NB4 (cell line): ENCODE measurements at places on chromosomes 13 and 19.
A peak's percentile ranks its signal among the peaks of the same experiment; 100 is the strongest.

GRCh38 chr13:98443329-98443728, 133.6 kb downstream of the STK24 start:
- DNase-seq, result peak; percentile 35

GRCh38 chr19:48603001-48603400, 3.5 kb upstream of the SPACA4 start:
- DNase-seq, result peak; percentile 34

GRCh38 chr13:88764103-88764502, 1092.9 kb downstream of the SLITRK5 start:
- DNase-seq, result no peak

- DNase-seq, result no peak
These were observed 9.9 kb downstream of the FRY start for GRCh38 chr13:32041429-32041828.

DNA sequence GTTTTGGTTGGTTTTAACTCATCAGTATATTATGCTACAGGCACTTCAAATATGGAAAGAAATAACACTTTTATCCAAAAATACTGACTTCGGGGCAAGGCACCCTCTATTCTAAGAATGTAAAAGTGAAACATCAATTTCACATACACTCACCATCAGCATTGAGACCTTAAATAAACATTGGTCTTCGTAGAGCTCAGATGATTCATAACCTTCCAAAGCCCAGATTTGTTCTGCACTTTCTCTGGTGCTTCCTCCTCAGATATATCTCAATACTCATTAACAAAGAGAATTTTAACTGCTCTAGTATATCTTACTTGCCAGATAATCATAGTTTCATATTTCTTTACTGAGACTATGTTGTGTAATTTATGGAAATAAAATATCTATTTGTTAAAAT, 794.3 kb downstream of the LIG4 start:
- no peak for DNase-seq

DNA sequence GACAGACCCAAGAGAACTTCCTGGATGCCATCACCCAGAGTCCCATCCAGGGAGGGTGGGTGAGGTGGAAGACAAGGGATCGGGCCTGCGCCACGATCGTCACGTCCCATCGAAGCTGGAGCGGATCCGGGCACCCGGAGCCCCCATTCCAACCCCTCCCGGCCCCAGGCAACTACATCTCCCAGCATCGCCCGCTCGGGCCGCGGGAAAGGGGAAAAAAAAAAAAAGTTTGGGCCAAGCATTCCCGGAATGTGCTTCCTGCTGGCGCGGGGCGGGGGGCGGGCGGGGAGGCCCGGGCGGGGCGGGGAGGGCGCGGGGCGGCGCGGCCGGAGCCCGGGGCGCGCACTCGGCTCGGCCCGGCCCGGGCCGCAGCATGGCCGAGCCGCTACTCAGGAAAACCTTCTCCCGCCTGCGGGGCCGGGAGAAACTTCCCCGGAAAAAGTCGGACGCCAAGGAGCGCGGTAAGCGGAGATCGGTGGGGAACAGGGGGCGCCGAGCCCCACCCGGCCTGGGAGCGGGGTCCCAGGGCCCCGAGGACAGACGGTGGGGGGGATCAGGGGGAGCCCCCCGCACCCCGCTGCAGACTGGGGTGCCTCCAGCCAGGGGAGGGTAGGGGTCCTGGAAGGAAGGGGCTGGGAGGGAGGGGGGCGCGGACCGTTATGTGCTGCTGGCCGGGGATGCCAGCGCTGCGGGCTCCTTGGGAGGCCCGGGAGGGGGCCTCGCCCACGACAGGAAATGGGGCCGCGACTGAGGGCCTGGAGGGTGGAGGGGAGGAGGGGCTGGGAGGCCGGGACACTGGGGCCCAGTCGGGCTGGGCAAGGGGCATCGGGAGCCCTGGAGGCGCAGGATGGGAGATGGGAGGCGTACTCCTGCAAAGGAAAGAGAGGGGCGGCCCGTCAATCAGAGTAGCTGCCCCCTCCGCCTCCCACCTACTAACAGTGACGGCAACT, at the start of gene SYDE1:
Gene SYDE1, plus strand, starts transcription at position 341 of the 950 bp plus-strand sequence. Its CDS starts 33 bp downstream, at position 374.
- DNase-seq, result no peak

GRCh38 chr19:4347521-4347920, 4.2 kb downstream of the MPND start:
- DNase-seq, result no peak

DNA sequence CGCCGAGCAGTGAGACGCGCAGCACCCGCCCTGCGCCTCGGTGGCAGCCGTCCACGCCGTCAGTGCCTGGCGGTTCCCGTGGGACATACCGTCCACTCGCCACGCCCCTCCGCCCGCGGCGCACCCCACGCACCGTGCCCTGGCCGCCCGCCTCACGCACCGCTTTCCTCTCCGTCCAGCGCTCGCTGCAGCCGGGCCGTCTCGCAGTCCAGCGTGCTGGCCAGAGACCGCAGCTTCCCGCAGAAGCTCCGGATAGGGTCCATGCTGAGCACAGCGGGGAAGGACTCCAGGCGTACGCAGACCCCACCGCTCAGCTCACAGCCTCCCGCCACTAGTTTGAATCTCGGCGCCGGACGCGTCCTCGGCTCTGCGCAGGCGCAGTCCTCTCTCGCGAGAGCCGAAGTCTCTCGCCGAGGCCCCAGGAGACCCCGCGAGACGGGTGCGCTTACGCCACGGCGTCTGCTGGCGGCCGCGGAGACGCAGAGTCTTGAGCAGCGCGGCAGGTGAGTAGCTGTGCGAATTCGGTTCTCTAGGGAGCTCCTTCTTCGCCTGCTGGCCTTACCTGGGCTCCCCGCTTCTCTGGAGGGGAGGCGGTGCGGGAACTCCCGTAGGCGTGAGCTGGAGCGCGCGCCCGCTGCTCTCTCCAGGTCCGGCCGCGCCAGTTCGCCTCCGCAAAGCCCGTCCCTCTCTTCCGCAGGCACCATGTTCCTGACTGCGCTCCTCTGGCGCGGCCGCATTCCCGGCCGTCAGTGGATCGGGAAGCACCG, at the start of the genes MRPL57 and SKA3:
Gene MRPL57, plus strand, starts transcription at position 444 of the 767 bp plus-strand sequence. Its CDS starts 259 bp downstream, at position 703.
Gene SKA3, minus strand, starts transcription at position 338 of the 767 bp plus-strand sequence. Its CDS starts 75 bp downstream, at position 263.
- peak; percentile 96 for DNase-seq

GRCh38 chr13:105773863-105774538, 761.5 kb downstream of the EFNB2 start:
- DNase-seq, result no peak

- DNase-seq, result no peak
These were observed 17.4 kb upstream of the ATXN8OS start for GRCh38 chr13:70090036-70090723.

DNA sequence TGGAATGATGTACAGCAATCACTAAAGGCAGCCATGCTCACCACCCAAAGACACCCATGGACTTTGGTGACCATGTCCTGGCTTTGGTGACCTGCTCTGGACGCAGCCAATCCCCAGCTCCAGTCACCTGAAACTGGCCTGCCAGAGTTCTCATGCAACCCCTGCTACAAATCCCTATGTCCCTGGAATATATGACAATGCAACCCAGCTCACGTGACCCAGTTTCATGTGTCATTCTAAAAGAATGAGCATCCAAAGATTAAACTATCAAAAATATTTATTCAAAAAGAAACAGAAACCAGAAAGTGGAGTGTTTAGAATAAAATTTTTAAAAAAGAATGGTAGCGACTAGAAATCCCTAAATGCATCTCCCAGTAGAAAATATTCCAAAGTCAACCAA, 203.3 kb upstream of the IRS2 start:
- DNase-seq, result no peak

- DNase-seq, result no peak
These were observed 4.3 kb downstream of the CALM3 start for GRCh38 chr19:46605356-46605821.

DNA sequence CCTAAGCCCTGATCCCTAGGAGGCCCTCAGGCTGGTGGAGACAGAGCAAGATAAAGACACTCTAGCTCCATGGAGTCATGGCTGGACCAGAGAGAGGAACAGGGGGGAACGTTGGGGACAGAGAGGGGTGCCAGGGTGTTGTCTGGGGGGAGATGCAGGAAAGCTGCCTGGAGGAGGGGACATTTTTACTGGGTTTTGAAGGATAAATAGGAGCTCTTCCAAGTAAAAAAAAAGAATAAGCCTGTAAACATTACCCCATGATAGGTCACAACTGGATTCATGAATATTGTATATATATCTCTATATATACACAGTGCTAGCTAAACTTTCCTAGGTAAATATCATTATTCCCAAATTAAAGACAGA, 714 bp downstream of the HSH2D start:
- DNase-seq, result no peak

DNA sequence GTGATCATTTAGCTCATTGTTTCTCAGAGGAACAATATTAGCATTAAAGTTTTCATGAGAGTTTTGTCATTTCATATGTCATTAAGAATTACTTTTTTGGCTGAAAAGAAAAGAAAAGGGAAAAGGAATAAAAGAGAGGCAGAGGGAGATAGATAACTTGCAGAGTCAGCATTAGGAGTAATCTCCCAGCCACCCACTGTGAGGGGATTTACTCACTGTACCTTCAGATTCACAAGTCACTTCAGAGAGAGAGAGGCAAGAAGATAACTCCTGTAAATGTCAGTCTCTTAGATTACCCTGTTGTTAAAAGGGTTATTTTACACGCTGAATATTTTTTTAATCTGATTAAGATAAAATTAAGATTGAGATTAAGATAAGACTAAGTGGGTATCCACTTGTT, 125.2 kb downstream of the POU4F1 start:
- no peak for DNase-seq

- DNase-seq, result no peak
These were observed 162.5 kb downstream of the OLFM4 start for GRCh38 chr13:53191091-53191490.

- DNase-seq, result peak; percentile 91
These were observed 23.5 kb downstream of the CEACAM16 start for GRCh38 chr19:44722131-44723121.

- DNase-seq, result no peak
These were observed 12.4 kb upstream of the PDCD2L start for GRCh38 chr19:34391813-34392212.

DNA sequence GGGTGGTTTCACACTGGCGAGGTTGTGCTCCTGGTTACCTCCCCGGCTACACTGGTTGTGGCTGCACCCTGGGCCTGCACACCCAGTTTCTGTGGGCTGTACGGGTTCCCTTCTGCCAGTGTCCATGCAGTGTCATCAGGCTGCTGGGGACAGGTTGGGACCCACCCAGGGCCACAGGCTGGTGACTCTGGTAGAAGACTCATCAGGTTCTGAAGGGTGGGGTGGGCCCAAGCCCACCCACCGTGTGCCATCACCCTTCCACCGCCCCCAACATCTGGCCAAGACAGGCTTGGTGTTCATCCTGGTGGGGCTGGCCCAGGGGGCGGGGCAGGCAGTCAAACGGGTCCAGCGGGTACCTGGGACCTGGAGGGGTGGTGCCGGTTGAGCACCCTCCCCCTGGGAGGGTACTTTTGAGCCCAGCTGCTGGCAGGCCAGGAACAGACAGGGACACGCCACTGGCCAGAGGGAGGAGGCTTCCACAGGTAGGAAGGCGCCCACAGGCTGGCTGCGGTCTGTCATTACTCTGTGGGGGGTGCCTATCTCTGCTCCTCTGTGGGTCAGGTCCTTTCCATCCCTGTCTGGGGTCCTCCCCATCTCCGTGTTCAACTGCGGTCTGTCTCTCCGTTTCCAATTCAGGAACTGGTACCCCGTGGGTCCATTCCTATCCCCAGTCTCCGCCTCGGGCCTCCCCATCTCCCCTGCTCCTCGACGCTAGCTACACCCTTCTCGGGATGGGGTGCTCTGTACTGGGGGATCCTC, at the start of gene RNF225:
Gene RNF225, plus strand, starts transcription at position 437 of the 759 bp plus-strand sequence. CDS start 434 bp downstream, outside the sequence.
- peak; percentile 47 for DNase-seq

GRCh38 chr19:37346091-37346490, 24.8 kb upstream of the ZNF527 start:
- DNase-seq, result no peak

DNA sequence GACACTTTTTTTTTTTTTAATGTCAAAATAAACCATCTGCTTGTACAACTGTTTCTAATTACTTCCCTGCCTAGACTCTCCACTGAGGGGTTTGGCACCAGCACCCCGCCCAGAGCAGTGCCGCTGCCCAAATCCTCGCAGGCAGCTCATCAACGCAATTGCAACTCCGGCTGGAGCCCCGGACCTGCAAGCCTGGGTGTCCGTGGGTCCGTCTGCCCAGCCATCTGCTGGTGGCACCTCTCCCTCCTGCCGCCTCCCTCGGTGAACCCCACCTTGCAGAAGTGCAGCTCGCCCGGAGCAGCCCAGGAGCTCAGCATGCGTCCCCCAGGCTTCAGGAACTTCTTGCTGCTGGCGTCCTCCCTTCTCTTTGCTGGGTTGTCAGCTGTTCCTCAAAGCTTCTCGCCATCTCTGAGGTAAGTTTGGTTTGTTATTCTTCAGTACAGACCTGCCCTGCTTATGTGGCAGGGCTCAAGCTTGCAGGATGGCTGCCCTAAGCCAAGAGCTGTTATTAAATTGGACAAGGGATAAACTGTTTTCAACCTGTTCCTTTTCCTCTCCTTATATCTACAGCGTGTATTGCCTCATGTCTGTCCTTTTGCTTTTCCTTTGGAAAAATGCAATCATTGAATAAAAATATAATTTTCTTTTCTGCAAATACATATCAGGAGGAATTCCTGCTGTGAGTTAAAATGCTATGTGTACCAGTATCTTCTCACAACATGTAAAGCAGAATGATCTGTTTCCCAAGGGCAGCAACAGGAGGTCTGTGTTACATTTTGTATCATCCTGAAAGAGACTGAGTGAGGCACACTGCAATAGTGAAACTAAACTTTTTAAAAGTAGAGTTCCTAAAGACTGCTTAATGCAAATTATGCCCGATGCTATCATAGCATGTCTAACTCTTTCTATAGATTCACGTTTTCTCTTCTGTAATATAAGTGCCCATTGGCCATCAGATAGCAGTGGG, at the start of gene ITGBL1:
Gene ITGBL1, plus strand, starts transcription at position 157 of the 967 bp plus-strand sequence. Its CDS starts 159 bp downstream, at position 316.
- DNase-seq, result no peak

- DNase-seq, result no peak
These were observed 4.3 kb downstream of the CHAMP1 start for GRCh38 chr13:114318624-114319023.

DNA sequence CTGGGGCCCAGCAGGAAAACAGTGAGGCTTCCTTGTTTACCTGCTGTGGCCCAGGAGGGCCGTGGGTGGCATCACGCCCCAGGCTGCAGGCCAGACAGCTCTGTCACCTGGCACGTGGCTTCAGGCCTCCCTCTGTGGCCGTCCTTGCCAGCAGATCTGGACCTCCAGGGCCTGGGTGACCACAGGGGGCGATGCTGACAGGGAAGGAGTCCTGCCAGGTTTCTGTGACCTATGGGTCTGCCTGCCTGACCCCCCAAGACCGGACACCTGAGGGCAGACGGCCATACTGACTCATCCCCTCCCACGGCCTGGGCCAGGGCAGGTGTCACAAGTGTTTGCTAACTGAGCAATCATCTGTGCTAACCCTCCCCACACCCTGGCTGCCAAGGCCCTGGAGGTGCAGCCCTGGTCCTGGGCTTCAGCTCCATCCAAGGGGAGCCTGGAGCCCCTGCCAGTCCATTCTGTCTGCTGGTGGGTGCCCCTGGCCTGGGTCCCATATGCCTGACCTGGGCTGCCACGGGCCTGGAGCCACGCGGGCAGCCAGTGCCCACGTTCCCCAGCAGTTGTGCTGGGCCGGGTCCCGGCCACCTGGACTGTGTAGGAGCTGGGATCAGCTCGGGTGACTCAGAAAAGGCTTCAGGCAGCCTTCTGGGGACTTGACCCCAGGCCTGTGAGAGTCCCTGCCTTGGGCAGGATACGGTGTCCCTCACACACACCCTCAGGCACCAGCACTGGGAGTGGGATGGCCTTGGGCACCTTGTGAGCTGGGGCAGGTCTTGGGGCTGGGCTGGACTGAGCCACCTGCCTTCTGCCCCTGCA, 3.7 kb downstream of the CDC34 start:
- no peak for DNase-seq

- DNase-seq, result peak; percentile 88
These were observed at the start of gene TGFB1 for GRCh38 chr19:41353466-41354342. TGFB1 (minus strand) TSS chr19:41353922; CDS start chr19:41353044, 878 bp downstream.

- no peak for DNase-seq
These were observed 235.5 kb downstream of the PCDH9 start for GRCh38 chr13:66994517-66995202.
